Osteoblast (primary cell): ENCODE measurements at places on chromosomes 6 and 20. TPM values are rescaled to one million over a fixed set of nuclear protein-coding genes. Genes with fewer than 3 reads are reported as not detected.

GRCh38 chr6:117494694-117495318, 12.3 kb downstream of the DCBLD1 start:
- DNase-seq: no peak

Gene PDE10A
- total RNA-seq: 3.3 and 3.5 TPM in 2 replicates

Gene TXLNB
- total RNA-seq: 0.59 and 1.8 TPM in 2 replicates

DNA sequence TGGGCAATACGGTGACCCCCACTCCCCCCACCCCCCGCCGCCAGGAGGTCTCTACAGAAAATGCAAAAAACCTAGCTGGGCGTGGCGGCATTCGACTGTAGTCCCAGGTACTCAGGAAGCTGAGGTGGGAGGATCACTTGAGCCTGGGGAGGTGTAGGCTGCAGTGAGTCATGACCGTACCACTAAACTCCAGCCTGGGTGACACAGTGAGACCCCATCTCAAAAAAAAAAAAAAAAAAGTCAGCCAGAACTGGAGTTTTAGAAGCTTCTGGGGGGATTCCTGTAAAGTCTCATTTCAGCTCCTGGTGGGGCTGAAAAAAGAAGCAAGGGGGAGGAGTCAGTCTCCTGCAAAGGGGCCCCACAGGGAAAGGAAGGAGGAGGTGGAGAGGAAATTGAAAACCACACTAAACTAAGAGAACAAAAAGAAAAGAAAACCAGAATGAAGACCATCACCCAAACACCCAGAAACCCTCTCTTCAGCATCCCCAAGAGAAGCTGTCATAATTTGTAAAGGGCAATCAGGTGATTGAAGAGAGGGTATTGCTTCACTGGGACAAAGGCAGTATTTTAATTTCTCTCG, 50.4 kb downstream of the NOL4L start:
- peak; percentile 69 for DNase-seq

- DNase-seq: peak; percentile 50
Observed at GRCh38 chr20:59466107-59466815, 138.1 kb upstream of the PHACTR3 start.

GRCh38 chr6:41372832-41373626, 37.6 kb downstream of the NCR2 start:
- peak; percentile 74 for DNase-seq

DNA sequence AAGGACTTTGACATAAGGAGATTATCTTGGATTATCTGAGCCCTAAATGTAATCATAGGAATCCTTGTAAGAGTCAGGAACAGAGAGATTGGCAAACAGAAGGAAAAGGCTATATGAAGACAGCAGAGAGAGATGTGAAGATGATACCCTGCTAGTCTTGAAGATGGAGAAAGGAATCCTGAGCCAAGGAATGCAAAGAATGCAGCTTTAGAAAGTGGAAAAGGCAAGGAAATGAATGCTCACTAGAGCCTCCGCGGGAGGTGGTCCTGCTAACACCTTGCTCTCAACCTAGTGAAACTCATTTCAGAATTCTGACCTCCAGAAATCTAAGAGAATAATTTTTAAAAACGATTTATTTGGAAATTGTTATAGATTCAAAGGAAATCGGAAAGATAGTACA, 117.1 kb downstream of the TBXT start:
- no peak for DNase-seq

DNA sequence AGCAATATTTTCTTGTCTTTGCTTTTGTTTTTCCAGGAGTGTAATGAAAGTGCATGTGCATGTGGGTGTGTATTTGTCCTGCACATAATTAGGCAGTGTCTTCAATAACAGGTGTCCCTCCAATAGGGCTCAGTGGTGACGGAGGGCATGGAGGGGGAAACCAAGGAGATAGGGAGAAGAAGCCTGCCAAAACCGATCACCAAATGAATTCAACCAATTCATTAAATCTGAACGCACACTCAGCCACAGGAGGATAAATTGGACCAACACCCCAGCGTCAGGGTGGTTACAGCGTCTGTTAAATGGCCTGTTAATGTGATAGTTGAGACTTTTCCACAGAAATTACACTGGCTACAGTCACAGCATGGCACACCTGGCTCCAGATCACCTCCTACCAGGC, 527.6 kb downstream of the CD83 start:
- no peak for DNase-seq

GRCh38 chr6:93017213-93017612, 402.1 kb downstream of the EPHA7 start:
- DNase-seq: no peak

DNA sequence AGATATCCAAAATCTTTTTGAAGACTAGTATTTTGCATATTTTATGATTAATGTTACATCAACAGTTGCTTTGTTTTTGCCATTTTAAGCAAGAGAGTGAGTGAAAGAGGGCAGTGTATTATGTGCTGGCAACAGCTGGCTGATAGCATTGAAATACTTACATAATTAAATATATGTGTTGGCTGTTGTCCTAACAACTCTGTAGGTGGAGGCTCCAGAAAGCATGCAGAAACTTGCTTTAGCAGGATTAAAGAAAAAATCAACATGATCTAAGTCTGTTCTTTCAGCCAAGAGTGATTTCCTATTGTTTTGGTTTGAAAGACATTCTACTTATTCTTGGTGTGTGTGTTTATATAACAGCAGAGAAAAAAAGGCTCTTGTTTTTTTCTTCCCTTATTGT, 127.5 kb downstream of the CDKAL1 start:
- no peak for DNase-seq

Gene GINS1
- total RNA-seq: 2.2 and 2.4 TPM in 2 replicates

GRCh38 chr6:61809004-61809595, 476.9 kb downstream of the KHDRBS2 start:
- DNase-seq: no peak

Gene PRPH2
- 3.3 and 3.8 TPM in 2 replicates for total RNA-seq

GRCh38 chr20:36434383-36434782, 106.9 kb upstream of the MYL9 start:
- peak; percentile 62 for DNase-seq

DNA sequence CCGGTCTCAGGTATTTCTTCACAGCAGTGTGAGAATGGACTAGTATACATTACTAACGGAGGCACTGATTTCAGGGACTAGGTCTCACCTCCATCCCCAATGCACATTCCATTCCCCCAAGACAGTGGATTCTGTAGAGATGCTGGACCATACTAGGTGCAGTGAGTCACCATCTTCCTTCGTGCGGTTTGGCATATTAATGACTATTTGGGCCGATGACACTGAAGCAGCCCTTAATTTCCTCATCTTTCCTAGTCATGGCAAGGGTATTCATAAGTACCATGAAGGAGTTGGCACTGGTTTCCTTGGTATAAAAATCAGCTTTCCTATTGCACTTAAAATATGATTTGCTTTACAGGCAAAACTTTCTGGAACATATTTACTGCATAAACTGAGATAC, 121.4 kb upstream of the TRAF3IP2 start:
- no peak for DNase-seq

Gene CEP162
- 17.0 and 17.4 TPM in 2 replicates for total RNA-seq

Gene HECA
- total RNA-seq: 50.1 and 53.9 TPM in 2 replicates

Gene MEP1A
- not detected in 2 replicates for total RNA-seq

GRCh38 chr20:54219751-54220426, 12.0 kb downstream of the PFDN4 start:
- peak; percentile 65 for DNase-seq

- DNase-seq: no peak
Observed at GRCh38 chr6:145569140-145569539, 166.2 kb downstream of the EPM2A start.

- peak; percentile 62 for DNase-seq
Observed at GRCh38 chr20:36833275-36834020, 42.5 kb upstream of the TLDC2 start.

DNA sequence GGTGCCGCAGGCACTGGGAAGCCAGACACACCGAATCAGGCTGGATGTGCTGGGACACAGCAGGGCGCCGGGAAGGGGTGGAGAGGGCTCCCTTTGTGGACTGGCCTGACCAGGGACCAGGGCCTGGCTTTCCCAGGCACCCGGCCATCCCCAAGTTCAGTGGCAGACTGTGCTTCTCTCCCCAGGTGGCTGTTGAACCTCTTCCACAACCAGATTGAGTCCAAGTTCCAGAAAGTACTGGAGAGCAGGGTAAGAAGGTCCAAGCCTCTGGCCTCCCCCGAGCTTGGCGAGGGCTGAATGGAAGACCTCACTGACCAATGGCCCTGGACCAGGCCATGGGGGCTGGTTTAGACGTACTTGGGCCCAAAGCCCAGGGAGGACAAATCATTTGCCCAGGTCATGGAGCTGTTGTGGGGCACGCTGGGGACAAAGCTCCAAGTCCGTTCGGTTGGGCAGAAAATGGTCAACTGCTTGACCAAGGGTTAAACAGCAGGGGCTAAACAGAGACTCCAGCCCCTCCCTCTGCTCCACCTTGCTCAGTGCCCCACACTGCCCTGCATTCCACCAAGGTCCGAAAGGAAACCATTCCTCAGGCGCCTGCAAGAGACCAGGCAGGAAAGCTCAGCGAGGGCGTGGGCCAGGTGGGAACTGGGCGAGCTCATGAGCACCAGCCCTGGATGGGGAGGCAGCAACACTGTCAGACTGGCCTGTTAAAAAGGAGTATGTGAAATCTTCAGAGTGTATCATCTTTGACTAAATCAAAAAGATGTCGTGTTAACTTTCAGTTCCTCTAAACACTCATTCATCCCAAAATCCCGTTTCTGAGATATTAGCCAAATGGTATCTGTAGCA, 9.1 kb downstream of the LBP start:
- DNase-seq: no peak

DNA sequence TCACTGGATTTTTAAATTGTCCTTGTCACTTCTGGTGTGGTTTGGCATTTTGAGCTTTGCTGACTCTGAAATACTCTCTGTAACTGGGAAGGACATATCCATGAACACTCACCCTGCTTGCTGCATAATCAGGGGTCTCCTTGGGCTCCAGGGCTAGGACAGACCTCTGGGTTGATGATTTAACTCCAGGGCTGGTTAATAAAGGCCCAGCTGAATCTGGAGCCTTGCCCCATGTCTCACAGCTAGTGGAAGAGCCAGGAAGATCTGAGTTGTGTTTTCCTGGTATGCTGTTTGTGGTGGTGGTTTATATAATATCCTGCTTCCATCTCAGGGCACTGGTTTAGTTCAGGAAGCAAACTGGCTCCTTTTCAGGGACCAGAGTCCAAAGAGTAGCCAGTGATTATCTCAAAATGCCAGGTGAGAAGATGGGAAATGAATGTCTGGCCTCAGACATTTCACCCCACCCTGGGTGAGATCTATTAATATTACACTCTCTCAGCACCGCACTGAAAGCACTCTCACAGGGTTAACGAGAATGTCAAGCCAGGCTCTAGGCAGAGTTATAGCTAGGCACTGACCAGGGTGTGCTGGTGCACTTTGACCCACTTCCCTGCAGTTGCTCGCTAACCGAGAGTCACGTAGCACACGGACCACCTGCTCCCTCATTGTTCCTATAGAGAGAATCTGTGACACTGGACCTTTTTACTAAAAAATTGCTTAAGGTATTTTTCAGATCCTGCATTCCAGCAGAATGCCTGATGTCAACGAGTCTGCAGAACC, 90.1 kb upstream of the SLC22A16 start:
- no peak for DNase-seq

Gene TNNC2
- 0.29 and 0.36 TPM in 2 replicates for total RNA-seq

DNA sequence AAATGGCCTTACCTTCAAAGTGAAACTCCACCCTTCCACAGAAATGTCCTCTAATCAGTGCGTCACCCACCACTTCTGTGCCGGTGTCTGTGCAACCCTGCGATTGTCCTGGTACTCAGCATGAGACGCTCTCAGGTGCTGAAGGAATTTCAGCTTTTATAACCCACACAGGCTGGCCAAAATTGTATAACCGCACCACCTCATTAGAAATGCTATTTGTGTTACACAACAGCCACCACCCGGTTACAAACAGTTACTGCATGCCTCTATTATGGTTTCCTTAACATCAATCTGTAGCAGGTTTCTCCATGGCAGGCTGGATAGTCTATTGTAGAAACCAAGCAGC, 51.5 kb downstream of the SLC23A2 start:
- no peak for DNase-seq

DNA sequence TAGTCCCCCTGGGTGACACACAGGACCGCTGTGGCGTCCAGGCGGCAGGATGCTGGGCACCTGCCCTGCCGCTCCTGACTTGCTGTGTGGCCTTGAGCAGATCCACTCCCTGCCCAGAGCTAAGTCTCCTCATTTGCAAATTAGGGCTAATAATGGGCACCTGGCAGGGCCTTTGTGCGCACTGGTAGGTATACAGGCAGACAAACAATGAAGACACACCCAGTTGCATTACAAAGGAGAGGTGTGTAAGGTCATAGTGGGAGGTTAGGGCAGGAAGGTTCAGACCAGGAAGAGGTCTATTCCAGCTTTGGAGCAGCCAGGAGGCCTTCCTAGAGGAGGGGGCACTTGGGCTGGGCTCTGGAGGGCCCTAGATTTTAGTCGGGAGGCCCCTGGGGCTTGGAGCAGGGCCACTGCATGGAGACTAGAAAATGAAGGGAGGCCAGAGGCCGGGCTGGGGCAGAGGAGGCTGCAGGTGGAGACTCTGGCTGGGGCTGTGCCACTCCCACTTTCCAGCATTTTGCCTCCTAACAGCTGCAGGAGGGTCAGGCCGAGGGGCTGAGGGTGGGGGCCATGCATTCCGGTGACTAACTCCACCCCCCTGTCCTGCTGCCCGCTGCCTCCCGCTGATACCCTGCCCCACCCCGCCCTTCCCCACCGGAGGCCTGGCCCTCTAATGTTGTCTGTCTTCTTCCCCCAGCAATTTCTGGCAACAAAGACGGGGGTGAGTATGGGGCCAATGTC, 28.5 kb downstream of the MYH7B start:
- DNase-seq: peak; percentile 76

DNA sequence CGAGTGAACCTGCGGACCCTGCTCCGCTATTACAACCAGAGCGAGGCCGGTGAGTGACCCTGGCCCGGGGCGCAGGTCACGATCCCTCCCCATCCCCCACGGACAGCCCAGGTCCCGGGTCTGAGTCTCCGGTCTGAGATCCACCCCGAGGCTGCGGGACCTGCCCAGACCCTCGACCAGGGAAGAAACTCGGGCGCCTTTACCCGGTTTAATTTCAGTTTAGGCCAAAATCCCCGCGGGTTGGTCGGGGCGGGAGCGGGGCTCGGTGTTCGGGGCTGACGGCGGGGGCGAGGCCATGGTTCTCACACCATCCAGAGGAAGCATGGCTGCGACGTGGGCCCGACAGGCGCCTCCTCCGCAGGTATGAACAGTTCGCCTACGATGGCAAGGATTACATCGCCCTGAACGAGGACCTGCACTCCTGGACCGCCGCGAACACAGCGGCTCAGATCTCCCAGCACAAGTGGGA, 46.9 kb upstream of the TRIM26 start:
- peak; percentile 18 for DNase-seq

Gene HSPA1L
- total RNA-seq: 0.29 and 0.72 TPM in 2 replicates

DNA sequence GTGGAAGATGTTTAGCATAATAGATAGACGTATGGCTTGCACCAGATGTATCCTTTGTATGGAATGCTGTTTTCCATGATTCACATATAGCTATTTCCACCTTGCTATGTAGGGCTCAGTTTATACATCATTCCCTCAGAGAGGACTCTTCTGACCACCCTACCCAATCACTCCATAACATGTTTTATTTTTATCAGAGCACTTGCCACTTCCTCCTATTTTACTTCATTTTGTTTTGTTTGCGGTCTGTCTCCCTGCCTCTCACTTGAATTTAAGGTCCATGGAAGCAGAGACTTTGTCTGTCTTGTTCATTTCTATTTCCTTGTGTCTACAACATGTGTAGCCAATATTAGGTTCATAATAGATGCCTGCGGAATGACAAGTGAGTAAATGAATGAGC, 266.9 kb upstream of the CITED2 start:
- DNase-seq: no peak
